CD4-positive, alpha-beta T cell treated with Interleukin-21 for 1 hour (primary cell): ENCODE measurements at places on chromosomes 3 and 15.

DNA sequence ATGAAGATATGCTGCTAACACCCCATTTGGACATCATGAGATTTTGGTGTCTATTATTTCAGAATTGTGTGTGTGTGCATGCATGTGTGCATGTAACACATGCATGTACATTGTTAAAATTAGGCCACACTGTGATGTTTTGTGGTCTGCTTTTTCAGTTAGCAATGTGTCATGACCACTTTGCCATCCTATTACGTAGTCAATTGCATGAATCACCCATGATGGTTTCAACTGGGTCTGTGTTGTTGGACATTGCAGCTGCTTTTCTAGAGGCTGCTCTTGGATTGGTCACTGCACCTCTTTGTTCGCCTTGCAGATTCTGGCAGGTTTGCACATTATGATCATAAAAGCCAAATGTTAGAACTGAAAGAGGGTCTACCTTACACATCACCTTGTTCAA, 101.0 kb upstream of the THBS1 start:
- no peak for DNase-seq

DNA sequence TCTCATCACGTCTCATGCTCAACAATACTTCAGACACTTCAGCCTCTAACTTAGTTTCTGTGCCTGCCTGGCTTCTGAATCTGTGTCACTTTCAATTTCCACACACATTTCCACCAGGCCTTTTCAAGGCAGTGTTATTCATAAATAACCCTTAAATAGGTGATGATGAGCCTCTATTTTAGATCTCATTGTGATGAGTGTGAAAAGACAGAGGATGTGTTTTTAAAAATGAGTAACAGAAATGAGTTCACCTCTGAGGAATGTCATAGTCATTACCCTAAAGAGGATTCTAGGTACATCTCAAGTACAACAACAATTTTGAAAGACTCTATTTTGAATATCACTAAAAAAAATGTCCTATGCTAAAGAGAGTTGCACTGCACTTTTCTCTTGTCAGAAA, 64.6 kb downstream of the STAC start:
- no peak for DNase-seq

- DNase-seq: peak; percentile 63
These were observed 1.3 kb downstream of the BNIP2 start for GRCh38 chr15:59687836-59688235.

DNA sequence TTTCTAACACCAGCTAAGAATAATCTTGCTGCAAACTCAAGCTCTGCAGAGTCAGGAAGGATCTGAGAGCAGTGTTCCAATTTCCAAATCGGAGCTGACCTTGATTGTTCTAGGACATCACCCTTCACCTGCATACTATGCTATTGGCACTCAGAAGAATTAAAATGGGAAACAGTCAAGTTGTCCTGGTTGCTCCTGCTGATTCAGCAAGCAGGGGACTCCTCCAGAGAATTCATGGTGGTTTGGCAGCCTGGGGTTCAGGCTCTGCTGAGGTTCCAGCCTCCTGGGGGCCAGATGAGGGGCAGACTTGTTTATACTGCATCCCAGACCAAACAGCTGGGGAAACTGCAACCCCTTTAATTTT, 213.7 kb upstream of the ADAMTS9 start:
- DNase-seq: no peak

DNA sequence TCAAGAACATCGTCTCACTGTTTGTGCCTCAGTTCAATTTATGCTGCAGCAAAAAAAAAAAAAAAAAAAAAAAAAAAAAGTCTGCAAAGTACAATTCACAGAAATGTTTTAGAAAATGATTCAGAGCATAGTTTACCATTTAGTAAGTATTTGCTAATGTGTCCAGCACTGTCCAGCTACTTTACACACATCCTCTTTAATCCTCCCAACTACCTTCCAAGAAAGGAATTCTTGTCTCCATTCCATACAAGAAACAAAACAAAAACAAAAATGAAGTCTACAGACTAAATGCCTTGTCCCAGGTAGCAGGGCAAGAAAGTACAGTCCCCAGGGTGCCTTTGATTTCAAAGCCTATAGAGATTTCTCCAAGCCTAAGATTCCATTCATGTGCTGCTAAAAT, 38.9 kb upstream of the SNTN start:
- no peak for DNase-seq

GRCh38 chr3:23463791-23464190, 260.7 kb downstream of the UBE2E2 start:
- no peak for DNase-seq

DNA sequence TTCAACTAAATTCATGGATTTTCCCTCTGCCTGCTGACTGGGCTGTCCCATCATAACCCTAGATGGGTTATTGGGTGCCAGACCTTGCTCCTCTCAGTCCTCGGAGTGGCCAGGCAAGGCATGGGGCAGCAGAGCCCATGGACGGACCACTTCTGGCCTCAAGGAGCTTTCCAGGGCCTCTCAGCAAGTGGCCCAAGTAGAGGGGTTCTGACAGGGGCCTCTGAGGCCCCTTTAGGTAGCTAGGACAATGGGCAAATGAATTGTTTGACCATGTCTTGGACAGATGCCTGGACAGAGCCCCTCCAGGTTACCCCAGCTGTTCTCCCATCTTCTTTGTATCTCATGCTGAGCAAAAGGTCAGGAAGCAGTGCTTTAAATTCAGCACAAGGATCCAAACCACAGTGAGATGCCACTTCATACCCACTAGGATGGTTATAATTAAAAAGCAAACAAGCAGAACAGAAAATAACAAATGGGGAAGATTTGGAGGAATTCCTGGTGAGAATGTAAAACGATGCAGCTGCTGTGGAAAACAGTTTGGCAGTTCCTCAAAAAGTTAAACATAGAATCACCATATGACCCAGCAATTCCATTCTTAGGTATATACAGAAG, 61.6 kb downstream of the SPSB4 start:
- no peak for DNase-seq

DNA sequence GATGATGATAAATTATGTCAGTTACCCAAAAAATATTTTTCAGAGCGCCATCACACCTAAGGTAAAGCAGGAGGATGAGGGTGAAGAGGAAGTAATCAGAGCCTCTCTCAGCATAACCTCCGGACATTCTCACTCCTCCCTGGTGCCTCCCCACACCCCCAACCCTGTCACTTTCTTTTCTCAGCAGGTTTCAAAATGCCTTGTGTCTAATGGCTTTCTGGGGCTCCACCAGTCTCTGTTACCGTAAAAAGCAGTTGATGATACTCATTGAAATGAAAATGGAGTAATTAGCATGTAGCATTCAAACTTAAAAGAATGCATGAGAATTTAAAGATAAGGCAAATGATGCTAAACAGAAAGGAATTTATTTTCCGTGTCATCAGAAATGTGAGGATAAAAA, 180.0 kb downstream of the ERC2 start:
- no peak for DNase-seq

DNA sequence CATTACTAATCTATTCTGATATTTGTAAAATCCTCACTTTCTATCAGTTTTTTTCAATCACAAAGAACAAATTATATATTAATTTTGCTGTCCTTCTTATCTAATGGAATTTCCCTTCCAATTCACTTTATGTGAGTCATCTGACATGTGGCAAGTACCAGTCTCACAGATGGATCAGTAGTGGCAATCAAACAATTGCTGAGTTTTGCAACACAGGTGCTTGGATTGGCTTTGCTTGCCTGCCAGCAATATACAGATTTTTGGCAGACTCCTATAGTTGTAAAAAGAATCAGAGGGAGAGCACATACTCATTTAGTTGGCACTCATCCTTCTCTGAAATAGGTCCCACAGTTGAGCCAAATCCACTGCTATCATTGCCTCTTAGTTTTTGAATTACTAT, 83.7 kb downstream of the BCHE start:
- no peak for DNase-seq

GRCh38 chr3:111890051-111890580, 31.1 kb downstream of the PHLDB2 start:
- no peak for DNase-seq

DNA sequence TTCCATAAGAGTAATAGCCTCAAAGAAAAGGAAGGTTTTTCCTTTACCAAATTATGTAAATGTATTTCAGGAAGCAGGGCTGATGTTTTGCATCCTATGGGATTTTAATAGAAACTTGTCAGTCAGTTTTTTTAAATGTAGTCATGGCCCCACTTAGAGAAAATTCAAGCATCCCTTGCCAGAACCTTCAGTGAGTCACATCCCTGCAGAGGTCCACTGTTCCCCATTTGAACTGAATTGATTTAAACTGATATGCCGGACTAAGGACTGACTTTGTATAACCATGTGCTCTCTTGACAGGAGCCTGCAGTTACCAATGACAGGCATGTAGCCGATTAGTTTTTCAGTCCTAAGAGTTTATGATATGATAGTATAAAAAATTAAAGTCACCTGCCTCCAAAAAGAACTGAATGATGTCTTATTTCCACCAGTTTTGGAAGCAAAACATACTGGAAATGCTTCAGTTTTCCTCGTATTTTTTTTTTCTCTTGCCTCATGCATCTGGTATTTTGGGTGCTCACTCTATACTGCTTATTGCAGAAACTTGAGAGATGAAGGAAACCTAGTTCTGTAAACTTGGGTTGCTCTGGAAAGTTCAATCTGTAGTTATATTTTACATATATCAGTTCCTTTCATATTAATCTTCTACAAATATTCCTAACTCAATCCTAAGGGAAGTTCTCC, 30.7 kb downstream of the LRTM1 start:
- DNase-seq: no peak

- DNase-seq: no peak
These were observed 305.1 kb downstream of the CACNA2D3 start for GRCh38 chr3:54427501-54427900.

- no peak for DNase-seq
These were observed 110.4 kb upstream of the CFAP20DC start for GRCh38 chr3:59160133-59160746.

GRCh38 chr15:52491472-52491871, 37.2 kb downstream of the MYO5A start:
- no peak for DNase-seq

GRCh38 chr3:48558493-48559134, 2.0 kb upstream of the PFKFB4 start:
- peak; percentile 28 for DNase-seq

DNA sequence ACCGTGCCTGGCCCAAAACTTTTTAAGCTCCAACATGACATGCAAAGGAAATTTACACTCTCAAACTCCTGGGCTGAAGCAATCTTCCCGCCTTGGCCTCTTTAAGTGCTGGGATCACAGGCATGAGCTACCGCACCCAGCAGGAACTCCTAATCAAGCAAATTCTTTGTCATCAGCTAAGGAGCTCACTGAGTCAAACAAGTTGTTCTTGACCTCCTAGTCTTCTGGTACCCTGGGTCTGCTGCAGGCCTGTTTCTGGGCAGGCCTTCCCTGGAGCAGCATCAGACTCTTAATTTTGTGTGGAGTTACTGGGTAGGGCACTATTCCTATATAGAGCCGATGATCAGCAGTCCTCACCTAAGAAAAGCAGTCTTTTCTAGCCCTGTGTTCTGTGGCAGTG, 68.4 kb upstream of the FLNB start:
- DNase-seq: no peak

DNA sequence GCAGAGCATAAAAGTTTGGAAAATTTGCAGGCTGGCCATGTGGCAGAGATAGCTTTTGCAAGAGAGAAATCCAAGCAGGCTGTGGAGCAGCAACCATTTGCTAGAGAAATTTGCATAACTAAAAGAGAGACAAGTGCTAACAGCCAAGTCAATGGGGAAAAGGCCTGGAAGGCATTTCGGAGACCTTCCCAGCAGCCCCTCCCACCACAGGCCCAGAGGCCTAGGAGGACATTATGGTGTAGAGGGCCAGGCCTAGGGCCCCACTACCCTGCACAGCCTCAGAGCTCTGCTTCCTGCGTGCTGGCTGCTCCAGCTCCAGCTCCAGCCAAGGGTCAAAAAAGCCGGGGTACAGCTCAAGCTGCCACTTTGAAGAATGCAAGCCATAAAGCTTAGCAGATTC, 82.7 kb downstream of the MYO5A start:
- DNase-seq: no peak

- no peak for DNase-seq
These were observed at the start of gene PLXNB1 for GRCh38 chr3:48429960-48430707. Gene PLXNB1, minus strand, starts transcription at chr3:48430086. Its CDS starts 5,475 bp downstream, at chr3:48424611.

DNA sequence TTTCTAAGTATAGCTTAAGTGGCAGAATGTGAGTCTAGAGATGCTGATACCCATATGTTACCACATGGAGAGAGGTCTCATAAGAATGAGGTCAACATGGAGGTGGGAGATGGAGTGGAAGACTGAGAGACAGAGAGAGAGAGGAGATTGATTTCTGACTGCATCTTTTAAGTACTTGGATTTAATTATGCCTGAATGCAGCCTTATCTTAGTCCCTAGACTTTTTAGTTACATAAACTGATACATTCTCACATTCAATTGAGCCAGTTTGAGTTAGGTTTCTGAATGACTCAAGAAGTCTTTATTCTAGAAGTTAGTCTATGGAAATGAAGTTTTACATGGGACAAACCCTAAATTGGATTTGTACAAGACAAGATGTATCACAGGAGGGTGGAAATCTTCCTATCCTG, 58.5 kb upstream of the TNFSF10 start:
- no peak for DNase-seq

GRCh38 chr3:169002689-169003088, 660.8 kb downstream of the MECOM start:
- DNase-seq: no peak

DNA sequence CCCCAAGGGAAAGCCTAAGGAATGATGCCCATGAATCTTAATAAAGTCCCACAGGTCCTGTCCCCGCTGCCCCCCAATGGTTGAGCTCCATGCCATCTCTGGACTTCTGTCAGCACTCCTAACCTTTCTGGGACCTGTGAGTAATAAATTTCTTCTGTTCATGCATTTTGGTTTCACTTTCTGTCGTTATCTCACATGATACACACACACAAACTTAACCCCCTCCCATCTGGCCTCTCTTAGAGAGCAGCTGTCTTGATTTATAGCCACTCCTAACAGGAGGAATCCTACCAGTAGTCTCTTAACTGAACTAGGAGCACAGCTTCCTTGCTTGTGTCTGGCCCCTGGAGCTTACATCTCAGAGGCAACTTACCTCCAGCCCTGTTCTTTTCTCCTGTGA, 82.7 kb upstream of the SELENOK start:
- no peak for DNase-seq

- peak; percentile 98 for DNase-seq
These were observed at the start of gene CRELD1 for GRCh38 chr3:9933561-9934234. Gene CRELD1, plus strand, starts transcription at chr3:9933834. Its CDS starts 605 bp downstream, at chr3:9934439.

DNA sequence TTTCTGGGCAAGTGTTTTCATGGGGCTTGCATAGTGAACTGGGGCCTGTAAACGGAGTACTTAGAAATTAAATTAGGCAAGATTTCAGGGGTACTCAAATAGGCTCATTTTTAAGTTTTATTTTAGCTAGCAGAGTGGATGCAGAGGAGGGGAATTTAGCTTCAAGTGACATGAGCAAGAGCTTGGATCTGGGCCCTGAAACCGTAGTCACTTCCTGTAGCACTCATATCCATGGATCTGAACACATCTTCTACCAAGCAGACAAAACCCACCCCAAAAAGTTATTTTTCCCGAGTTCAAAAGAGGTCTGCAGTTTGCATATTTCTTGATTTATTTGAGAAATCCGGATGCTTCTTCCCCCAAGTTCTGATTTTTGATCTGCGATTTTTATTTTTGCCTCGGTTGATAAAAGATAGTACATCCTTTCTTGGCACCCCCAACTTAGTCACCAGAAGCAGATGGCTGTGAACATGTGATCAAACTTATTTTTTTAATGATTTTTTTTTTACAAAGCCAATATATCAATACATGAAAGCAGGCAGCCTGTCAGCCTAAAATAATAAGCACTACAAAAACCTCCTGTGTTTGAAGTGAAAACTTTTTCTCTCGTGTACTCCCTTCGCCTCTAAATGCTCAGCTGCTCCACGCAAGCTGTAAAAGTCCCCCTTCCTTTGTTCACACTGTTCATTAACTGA, 36.6 kb upstream of the STT3B start:
- no peak for DNase-seq

- no peak for DNase-seq
These were observed 4.1 kb upstream of the CHRNA3 start for GRCh38 chr15:78624651-78625590.
